ENCODE measurements at places on chromosomes 4 and X.

GRCh38 chr4:112830753-112831386 lies 193.9 kb downstream of the LARP7 start:
- no peak for DNase-seq

GRCh38 chrX:38045538-38046096 lies 39.3 kb downstream of the SYTL5 start:
- no peak for DNase-seq

DNA sequence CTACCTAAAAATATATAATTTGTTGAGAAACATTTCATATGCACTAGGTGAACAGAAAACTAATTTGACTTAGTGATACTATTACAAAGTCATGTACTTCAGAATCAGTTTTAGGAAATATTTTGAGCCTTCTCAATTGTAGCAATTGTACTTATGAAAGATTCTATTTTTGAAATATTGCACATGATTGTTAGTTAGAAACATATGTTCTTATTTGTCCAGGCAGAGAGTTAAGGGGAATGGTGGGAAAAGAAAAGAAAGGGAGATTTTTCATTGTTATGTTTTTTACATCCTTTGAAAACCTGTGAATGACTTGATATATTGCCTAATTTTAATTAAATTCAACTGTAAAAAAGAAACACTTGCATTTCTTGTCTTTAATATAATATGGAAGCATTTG lies 66.0 kb downstream of the GLRB start:
- DNase-seq: no peak

GRCh38 chrX:27987862-27988646 lies 6.8 kb upstream of the DCAF8L1 start:
- DNase-seq: no peak

- no peak for DNase-seq
These were observed 54.6 kb downstream of the MTNR1A start for GRCh38 chr4:186500721-186501304.

- DNase-seq: no peak
These were observed 64.8 kb downstream of the CD40LG start for GRCh38 chrX:136712650-136713310.

DNA sequence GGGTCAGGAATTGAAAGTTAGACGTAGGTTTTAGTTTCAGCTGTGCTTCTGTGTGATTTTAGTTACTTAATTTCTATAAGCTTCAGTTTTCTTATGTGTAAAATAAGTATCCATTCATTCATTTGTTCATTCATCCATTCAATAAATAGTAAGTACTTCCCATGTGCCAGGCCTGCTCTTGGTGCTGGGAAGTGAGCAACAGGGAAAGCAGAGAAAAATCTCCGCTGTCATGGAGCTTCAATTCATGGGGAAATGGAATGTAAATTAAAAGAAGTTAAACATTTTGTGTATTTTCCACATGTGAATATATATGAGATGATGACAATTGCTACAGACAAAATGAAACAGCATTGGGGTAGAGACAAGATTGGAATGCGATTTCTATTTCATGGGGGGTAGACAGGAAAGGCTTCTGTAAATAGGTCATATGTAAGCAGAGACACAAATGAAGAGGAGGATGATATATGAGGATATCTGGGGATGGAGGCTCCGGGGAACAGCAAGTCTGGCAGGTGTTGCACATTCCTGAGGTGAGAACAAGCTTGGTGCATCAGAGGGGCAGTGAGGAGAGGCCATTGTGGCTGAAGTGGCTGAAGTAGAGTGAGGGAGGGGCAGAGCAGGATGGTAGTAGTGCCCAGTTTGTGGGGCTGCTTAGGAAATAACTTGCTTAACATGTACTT lies 66.2 kb downstream of the FHIP1A start:
- DNase-seq: no peak

DNA sequence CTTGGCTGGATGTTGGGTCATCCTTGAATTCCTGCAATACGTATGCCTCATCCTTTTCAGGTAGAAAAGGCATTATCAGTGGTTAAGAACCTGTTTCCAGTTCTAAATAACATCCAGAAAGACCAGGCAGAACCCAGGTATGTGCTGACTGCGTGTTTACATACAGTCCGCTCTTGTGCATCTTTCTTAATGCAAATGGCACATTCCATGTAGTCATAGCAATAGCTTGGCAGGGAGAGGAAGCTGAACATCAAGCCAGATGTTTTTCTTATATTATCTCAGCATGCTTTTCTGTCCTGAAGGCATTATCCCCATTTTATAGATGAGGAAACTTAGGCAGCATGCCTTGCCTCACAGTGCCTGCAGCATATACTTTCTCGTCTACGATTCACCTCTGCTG lies 2.1 kb downstream of the DCLK2 start:
- DNase-seq: no peak

GRCh38 chrX:143853488-143853887 lies 30.4 kb upstream of the UBE2NL start:
- DNase-seq: no peak
